ENCODE measurements at places on chromosomes 13 and 19.

DNA sequence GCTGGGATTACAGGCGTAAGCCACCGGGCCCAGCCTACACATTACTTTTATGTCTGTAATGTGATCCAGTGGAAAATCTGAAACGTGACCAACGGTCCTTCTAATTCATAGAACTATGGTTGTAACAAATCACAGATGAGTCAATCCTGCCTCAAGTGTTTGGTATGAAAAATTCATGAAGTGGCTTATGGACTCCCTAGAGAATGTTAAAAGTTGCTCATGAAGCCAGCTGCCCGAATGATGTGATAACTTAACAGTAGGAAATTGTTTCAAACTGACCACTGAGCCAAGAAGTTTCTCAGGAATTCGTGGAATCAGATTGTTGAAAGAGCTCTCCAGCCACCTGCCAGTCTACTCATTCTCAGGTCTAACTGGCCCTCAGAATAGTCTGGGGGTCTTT is 59.4 kb upstream of the FARP1 start:
- DNase-seq = peak; percentile 16

DNA sequence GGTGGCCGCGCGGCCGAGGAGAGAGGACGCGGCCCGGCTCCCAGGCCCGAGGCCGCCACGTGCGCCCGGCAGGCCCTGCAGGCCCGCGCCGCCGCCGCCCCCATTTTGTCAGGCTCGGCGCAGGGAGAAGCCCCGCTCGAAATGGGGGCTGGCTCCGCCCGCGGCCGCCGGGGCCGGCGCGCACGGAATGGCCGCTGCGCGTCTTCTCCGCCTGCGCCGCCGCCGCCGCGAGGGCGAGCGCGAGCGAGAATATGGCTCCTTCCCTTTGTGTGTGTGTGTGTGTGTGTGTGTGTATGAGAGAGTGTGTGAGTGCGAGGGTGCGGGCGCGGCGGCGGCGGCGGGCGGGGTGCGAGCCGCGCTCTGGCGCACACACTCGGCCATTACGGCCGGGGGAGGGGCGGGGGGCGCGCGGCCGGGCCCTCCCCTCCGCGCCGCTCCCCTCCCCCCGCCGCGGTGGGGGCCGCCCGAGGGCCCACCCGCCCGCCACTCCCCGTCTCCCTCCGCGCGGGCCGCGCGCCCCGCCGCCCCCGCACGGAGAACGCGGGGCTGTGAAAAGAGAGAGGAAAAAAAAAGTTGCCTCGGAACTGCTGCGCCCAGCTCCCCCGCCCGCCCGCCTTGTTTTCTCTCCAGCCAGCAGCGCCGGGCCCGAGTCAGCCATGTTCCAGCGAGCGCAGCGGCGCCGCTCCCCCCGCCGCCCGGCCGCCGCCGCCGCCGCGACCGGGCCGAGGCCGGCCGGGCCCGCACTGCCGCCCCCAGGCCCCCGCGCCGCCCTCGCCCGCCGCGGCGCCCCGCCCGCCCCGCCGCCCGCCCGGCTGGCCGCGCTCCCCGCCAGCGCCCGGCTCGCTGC is 1.0 kb downstream of the HMGB1 start:
- peak; percentile 49 for DNase-seq

- DNase-seq = no peak
These were observed 17.0 kb upstream of the SACS start for GRCh38 chr13:23450340-23451046.

GRCh38 chr19:2615782-2616181 is 86.7 kb downstream of the GNG7 start:
- no peak for DNase-seq

- DNase-seq = no peak
These were observed 215.1 kb downstream of the RBM26 start for GRCh38 chr13:79190932-79191331.

GRCh38 chr19:35843676-35844481 is 8.4 kb downstream of the NPHS1 start:
- no peak for DNase-seq

DNA sequence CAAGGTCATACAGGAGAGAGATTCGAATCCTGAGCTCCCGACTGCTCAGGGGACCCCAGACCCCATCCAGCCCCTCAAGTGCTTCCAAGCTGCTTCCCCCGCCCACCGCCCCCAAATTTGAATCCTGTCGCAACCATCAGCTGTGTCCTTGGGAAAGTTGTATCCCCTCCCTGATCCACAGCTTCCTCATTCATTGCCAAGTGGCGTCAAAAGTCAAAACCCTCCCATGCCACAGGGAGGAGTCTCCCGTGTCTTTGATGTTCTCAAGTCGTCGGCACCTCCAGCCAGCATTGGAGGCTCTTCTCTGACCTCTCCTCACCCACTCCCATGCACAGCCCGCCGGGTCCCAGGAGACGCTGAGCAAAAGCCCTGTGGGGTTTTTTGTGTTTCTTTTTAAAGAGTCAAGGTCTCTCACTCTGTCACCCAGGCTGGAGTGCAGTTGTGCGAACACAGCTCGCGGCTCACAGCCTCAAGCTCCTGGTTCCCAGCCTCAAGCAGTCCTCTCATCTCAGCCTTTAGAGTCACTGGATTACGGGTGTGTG is 2.8 kb upstream of the IFI30 start:
- no peak for DNase-seq

DNA sequence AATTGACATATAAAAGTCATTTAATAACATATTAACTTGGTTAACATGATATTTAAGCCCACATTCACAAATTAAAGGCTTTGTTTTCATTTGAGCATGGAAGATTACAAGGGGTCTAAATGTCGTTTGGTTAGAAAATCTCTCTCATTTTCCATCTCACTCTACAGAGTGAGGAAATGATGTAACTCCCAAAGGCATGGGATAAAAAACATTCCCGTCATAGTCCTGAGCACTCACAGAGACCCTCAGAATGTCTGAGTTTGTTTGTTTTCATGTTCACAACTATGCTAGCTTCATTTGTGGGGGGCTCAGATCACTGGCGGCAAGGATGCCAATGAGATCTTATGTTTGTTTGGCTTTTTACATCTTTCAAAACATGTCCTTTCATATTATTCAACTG is 307.5 kb downstream of the TBC1D4 start:
- no peak for DNase-seq

- no peak for DNase-seq
These were observed 2.3 kb upstream of the DACH1 start for GRCh38 chr13:71869274-71869673.

GRCh38 chr13:97228850-97229521 is 6.9 kb downstream of the MBNL2 start:
- no peak for DNase-seq

GRCh38 chr13:114124921-114125320 is 7.5 kb downstream of the RASA3 start:
- peak; percentile 85 for DNase-seq

Data from foreskin keratinocyte (primary cell).